ENCODE measurements at places on chromosomes 4 and X.

GRCh38 chr4:176734461-176734860 is 58.3 kb downstream of the VEGFC start:
- no peak for DNase-seq

- no peak for DNase-seq
These were observed 64.9 kb upstream of the ADRA2C start for GRCh38 chr4:3701271-3701734.

GRCh38 chr4:123406872-123407271 is 10.3 kb downstream of the SPRY1 start:
- DNase-seq, result no peak

DNA sequence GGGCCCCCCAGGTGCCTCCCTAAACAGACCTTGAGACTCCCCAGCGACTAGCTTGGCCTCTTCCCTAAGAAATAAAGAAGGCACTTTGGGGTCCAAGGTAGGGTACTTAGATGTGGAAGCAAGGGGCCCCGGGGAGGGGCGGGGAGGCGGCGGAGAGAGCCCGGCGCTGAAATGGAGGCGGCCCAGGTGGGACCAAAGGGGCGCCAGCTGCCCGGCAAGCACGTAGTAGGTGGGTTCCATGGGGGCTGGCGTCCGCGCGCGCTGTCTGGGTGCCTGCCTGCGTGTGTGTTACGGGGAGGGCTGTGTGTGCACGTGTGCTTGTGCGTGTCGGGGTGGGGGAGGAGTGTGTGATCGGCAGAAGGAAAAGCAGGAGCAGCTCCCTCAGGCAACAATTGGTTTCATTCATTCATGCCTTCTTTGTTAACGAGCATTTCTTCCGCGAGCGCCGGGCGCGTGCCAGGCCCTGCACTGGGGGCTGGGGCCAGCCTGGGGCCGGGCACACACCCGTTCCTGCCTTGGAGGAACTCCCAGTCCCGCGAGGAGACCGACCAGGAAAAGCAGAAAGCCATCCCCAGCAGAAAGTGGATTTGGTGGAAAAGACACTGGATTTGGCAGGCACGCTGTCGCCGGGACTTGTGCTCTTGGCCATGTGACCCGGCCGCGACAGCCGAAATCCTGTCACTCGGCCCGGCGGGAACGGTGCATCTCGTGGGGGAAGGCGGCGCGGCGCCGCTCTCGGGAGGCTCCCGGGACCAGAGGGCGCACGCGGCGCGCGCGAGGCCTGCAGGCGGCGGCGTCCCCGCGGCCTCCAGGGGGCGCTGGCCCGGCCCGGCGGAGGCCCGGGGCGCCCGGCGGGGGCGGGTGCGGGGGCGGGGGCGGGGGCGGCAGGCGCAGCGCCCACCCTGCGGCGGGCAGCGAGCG is 3.3 kb upstream of the DUSP9 start:
- DNase-seq, result no peak

DNA sequence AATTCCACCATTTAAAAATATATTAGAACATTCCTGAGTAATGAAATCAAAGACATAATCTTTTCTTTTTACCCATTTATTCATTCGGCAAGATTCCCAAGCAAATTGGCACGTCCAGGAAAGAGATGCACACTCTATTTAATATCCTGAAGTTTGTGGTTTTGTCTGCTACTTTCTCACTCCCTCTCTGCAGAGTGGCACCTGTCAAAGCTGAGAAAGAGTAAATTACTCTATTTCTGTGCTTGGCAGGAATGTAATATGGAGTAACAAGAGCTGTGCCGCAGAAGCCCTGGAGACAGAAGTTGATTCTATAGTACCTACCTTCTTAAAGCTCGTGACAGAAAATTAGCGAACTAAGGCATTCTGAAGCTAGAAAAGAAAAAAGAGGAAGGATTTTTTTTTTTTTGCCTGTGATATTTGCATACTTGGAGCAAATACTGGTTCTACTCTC is 5.5 kb downstream of the GSTCD start:
- DNase-seq, result no peak

DNA sequence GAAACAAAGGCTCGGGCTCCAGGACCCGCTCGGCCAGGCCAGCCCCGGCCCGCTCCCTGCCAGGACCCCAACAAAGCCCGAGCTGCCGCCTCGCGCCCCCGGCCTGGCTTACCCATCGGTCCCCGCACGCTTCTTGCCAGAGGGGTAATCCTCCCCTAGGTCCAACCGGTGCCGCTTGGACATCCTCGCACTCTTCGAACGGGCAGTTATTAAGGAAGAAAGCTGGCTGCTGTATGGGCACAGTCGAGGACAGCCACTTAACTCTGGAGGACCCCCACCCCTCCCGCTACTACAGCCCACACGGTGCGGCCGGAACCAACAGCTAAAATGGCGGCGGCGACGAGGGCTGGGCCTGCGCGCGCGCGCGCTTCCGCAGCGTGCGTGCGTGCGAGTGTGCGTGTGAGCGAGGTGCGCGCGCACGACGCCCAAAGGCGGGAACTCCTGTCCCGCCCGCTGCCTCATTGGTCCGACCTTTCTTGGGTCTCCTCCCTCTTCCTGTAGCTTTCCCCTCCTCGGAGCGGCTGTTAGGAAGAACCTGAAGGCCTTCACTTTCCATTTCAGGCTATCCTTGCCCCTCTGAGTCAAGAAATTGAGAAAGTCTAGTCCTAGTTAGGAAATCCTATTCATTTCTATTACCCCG is at the start of gene DHX15:
TSS of gene DHX15 (minus strand) at position 344 of the 640 bp plus-strand sequence. CDS start at position 183, 161 bp downstream.
- DNase-seq, result peak; percentile 93

GRCh38 chr4:103075894-103076746 is 441 bp downstream of the SLC9B2 start:
- DNase-seq, result peak; percentile 32

DNA sequence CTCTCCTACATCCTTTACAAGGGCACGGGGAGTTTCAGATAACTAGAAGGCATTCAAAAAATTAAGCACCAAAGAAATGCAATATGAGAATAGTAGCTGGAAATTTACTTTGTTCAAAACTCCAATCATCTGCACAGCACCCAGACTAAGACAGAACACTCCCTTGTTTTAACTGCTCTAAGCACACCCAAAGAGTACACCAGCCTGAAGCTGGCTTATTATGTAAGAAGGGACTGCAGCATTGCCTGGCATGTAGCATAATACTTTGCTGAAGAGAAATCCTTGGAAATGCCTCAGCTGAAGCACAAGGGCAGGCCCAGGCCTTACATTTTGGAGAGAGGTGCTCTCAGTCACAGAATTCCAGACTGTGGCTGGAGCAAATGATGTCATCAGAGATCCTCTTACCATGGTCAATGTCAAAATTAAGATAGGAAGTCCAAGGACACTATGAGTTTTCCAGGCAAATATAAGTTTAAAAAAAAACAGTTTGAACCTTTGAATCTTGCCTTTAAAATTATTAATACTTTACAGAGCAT is 14.8 kb downstream of the ARHGEF6 start:
- no peak for DNase-seq

GRCh38 chr4:123741906-123742305 is 345.3 kb downstream of the SPRY1 start:
- DNase-seq, result peak; percentile 6

DNA sequence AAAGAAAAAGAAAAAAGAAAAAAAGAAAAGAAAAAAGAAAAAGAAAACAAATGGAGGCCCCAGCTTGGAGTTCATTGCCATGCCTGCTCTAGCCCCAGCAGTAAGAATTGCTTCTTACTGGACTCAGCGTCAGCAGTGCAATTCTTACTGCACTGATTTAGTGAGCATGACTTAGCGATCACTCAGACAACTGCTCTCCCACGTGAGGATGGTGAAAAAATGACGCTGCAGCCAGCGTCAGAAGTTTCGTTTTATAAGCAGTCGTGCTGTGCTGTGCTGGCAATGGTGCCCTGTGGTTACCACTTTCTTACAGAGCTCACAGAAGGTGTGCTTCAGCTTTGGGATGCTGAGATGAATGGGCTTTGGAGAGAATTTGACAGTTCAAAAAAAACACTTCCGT is 68.3 kb upstream of the DDX3X start:
- DNase-seq, result no peak

GRCh38 chr4:43089730-43090129 is 197.2 kb downstream of the GRXCR1 start:
- no peak for DNase-seq

DNA sequence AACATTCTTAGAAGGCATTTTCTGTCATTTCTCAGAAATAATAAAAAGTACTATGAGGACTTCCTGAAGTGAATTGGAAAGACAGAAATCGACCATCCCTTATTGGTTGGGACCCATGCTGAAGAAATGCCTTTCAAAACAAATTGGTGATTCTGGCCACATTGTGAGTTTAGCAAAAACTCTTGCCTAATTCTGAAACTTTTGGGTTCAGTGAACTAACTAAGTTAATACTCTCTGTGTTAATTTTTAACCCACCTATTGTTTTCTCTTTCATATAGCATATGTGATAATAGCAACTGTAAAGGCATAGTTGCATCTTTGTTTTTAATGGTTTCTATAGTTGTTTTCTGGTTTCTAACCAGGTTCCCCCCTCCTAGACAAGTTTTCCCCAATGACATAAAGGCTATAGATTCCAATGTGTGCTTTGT is 129.3 kb upstream of the FAT1 start:
- DNase-seq, result no peak

- DNase-seq, result peak; percentile 32
These were observed 95.9 kb upstream of the PTPN13 start for GRCh38 chr4:86497980-86498862.

DNA sequence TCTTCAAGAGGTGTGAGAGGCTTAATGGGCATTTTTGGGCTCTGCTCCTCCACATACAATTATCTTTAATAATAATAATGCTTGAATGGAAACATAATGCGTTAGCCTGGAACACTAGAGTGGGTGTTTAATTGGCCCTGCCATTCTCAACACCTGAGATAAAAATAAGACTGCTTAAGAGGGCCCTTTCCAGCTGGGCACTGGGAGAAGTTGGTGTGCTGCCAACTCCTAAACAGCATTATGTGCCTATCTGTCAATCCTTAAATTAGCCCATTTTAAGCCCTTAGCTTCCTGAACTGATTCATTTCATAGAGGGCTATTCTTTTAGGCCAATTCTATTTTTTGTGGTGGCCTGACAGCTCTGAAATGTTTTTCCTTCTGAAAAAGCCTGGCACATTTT is 211.1 kb upstream of the ZIC3 start:
- DNase-seq, result no peak

- no peak for DNase-seq
These were observed 24.4 kb downstream of the CLDN22 start for GRCh38 chr4:183295711-183296110.

- no peak for DNase-seq
These were observed 31.8 kb upstream of the LIMCH1 start for GRCh38 chr4:41506130-41506529.

DNA sequence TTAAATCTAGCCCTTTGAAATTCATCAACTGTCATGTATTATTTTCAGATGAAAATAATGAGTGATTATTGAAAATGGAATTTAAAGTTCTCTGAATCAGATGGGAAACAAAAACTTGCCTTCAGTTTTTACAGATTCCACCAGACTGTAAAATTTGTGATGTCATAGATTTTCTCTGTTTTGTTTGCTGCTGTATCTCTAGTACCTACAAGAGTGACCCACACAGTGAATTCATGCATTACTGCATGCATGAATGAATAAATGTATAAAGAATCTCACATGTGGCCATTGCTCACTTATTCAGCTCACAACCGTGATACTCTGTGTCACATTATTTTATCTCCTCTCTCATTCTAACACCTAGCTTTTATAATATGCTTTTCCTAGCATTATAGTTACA is 532.2 kb upstream of the AGA start:
- DNase-seq, result no peak

DNA sequence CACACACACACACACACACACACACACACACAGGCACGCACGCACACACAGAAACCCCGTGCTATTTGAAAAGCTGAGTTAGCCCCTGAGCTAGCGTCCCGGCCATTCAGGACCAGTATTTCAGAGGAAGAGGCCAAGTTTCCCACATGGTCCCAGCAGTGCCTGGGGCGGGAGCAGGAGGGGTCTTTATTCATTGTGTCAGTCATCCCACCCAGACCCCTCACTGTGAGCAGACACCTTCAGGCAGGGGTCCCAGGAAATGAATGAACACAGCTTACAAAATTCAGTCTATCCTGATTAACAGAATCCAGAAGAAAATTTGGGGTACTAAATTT is 58.1 kb downstream of the ZFYVE28 start:
- DNase-seq, result no peak

- DNase-seq, result no peak
These were observed 151.1 kb upstream of the TBC1D9 start for GRCh38 chr4:140906993-140907962.

DNA sequence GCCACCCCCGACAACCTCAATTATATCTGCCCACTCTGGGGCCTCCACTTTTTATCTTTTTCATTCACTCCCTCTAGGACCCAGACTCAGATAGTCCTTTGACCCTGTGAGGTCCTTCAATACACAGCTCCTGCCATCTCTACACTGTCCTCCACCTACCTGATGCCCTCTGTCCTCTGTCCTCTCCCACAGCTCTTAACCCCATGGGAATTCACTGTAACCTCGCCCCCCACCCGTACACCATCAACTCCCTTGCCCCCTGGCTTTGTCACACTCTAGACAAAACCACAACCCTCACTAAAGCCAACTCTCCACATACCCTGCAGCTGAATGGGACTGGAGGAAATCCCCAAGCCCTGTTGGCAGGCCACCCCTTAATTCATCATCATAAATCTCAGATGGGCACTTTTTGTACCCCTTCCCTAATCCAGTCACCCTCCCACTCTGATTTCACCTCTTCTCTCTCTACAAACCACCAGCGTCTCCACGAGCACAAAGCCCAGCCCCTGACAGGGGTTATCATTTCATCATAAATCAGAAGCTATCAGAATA is 52.3 kb upstream of the ENPP6 start:
- no peak for DNase-seq

GRCh38 chr4:175971388-175972179 is 94.1 kb upstream of the WDR17 start:
- DNase-seq, result no peak

DNA sequence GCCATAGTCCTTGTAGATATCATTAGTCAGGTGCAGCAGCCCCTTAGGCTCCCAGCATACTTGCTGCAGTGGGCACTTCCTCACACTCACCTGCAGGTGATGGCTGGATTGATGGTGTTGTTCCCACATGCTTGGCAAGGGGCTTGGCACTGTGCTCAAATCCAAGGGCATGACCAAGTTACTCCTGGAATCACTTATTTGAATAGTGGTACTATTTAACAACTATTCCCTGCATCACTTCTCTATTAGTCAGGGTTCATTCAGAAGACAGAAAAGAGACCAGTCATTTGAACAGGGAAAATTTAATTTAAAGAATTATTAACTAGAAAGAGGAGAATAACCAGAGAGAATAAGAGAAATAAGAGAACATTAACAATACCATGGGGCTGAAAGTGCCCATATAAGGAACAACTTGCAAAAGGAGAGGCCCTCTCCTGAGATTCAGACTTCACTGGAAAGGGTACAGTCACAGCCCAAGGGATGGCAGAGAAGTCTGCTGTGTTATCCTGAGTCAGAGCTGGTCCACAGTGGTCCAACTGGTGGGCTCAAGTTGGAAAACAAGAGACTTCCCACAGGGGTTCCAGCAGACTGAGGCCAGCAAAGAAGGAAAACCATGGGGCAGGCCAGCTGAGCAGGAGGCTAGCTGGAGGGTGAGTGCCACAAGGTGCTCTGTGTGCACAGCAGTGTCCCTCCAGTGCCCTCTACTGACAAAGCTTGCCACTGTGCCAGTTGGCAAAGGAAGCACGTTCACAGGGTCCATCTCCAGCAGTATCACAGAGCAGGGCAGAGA is 9.8 kb downstream of the SPP1 start:
- no peak for DNase-seq
